Hepatocyte (in vitro differentiated cells): ENCODE measurements at places on chromosomes 5 and 9. TPM values are rescaled to one million over a fixed set of nuclear protein-coding genes. Genes with fewer than 3 reads are reported as not detected.

Gene SPAAR
- total RNA-seq: not detected in 2 replicates

Gene PCDHA12
- 18.7 TPM in 2 replicates for total RNA-seq

Gene EPB41L4B
- 20.6 and 23.1 TPM in 2 replicates for total RNA-seq

Gene LRRC70
- total RNA-seq: 1.0 and 3.0 TPM in 2 replicates

Gene CCL28
- total RNA-seq: 0.52 and 0.80 TPM in 2 replicates

Gene SEMA4D
- total RNA-seq: 9.4 and 10.0 TPM in 2 replicates

Gene GOLGA1
- total RNA-seq: 12.9 and 15.2 TPM in 2 replicates
